ENCODE measurements at places on chromosomes 7 and 10.
A peak's percentile ranks its signal among the peaks of the same experiment; 100 is the strongest.

DNA sequence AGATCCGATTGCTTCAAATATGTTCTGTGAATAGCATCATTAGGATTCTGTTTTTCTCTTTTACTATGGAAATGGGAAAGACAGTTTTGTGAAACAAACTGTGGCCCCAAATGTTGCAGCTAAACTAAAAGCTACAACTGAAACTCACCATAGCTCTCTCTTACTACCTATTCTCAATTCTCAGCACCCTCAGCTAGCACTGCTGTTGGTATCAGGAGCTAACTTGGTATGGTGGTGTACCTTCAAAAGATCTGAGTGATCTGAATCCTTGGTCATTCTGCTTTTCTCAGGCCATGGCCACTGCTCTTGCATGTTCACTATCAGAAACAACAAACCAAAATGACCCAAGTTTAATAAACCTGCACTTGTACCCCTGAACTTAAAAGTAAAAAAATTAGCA is 1208.0 kb downstream of the SORCS1 start:
- DNase-seq = no peak

- DNase-seq = no peak
These were observed 49.0 kb upstream of the TNRC18 start for GRCh38 chr7:5472432-5473315.

- no peak for DNase-seq
These were observed 149.4 kb upstream of the NPS start for GRCh38 chr10:127399668-127400067.

DNA sequence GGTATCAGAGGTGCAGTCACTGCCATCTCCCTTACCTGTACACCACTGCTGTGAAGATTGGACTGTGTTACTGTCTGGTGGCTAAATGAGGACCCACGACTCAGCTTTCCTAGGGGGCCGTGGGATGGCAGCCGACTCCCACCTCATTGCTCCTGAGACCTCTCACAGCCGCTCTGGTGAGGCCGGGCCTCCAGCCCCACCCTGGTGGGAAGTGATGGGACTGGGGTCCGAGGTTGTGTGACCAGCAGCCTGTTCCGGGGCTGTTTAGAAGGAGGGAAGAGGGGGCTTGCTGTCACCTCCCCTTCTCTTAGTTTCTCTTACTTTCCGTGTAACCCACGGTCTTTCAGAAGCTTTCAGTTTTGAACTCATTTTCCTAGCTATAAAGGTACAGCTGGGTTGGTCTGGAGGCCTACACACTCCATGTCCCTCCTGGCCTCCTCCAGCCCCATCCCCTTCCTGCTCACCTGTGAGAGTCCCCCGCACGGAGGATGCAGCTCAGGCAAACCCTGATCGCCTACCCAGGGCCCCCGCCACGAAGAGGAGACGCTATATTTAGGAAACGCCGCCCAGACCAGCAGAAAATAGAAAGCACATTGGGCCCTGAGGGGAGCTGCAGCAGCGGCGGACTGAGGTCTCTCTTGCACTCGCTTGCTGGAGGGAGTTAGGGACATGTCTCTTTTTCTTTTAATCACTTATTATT is 4.6 kb downstream of the EMX2 start:
- DNase-seq = no peak

DNA sequence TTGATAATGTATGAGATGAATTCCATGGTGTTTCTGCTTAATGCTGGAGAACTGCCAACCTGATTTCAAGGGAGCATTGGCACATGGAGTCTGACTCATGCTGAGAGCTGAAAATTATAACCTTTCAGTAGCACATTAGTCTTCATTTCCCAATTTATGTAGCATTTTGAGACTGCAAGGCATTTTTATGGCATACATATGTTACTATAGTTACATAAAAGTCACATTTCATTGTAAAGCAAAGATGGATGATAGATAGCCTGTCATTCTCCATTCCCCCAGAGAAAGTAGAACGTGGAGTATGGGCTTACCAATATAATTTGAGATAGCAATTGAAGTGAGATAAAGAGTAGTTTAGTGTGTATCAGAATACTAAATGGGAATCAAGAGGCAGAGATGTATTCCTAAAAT is 103.1 kb downstream of the SLC16A9 start:
- no peak for DNase-seq

- DNase-seq = no peak
These were observed 1.8 kb downstream of the MMRN2 start for GRCh38 chr10:86955501-86956194.

DNA sequence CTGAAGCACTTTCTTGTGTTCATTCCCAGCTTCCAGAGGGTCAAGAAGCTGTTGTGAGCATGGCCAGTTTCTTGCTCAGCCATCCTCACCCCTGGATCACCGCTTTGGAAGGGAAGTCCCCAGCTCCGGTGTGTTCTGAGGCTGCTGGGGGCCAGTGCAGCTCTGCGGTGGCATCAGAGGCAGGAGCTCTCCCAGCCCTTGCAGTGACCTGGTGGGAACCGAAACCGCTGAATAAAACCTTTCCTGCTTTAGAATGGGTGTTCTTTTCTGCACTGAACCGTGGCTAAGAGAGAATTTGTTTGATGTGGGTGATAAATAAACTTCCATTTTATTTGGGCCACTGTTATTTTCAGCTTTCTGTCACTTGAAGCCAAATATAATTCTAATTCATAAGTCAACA is 450.9 kb upstream of the VSTM2A start:
- DNase-seq = no peak

DNA sequence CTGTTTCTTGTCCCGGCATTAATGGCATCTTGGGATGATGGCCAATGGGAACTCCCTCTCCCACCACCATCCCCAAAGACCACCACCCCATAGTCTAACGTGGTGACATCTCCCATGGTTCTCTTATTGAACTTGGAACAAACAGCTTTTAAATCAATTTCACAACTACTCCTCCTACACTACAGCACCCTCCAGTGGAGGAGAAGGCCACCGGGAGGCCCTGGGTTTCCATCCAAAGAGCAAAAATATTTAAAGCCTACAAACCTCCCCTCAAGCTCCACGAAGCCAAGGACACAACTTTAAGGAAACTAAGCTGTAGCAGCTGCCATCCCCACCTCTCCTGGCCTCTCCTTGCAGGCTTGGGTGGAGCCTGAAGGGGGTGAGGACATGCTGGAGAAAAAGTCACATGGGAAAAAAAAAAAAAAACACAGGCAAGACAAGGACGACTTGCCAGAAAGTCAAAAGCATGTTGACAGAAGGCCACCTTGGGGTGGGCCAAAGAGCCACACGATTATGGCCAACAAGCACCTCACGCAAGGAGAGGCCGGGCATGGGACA is 94.0 kb upstream of the LANCL2 start:
- no peak for DNase-seq

GRCh38 chr10:52566471-52567246 is 205.9 kb downstream of the MBL2 start:
- DNase-seq = no peak

GRCh38 chr10:131700032-131700431 is 200.8 kb upstream of the PPP2R2D start:
- no peak for DNase-seq

GRCh38 chr7:140540136-140540777 is 61.0 kb upstream of the MKRN1 start:
- no peak for DNase-seq

- no peak for DNase-seq
These were observed 72.2 kb downstream of the ZNF783 start for GRCh38 chr7:149334219-149334618.

DNA sequence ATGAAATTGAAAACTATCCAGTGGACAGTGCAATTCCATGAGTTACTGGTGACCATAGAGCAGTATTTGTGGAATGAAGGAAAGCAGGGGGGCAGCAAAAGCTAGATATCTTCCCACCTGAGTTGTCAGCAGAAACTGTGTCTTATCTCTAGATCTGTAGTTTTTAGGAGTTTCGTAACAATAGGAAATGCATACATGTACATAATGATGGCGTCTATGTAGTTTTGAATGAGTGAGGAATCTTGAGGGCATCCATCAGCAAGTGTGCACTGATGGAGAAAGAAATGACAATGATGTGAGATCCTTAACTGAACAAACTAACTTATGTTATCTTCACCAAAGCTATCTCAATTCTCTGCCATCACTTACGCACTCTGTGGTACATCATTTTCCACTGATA is 114.5 kb downstream of the LRRC4 start:
- no peak for DNase-seq

GRCh38 chr10:117350909-117351308 is 24.3 kb downstream of the PDZD8 start:
- DNase-seq = no peak

- no peak for DNase-seq
These were observed 27.8 kb downstream of the DDC start for GRCh38 chr7:50537417-50537816.

GRCh38 chr7:141956084-141956483 is 9.3 kb upstream of the CLEC5A start:
- DNase-seq = no peak

- no peak for DNase-seq
These were observed 36.0 kb upstream of the ABLIM1 start for GRCh38 chr10:114694062-114694461.

DNA sequence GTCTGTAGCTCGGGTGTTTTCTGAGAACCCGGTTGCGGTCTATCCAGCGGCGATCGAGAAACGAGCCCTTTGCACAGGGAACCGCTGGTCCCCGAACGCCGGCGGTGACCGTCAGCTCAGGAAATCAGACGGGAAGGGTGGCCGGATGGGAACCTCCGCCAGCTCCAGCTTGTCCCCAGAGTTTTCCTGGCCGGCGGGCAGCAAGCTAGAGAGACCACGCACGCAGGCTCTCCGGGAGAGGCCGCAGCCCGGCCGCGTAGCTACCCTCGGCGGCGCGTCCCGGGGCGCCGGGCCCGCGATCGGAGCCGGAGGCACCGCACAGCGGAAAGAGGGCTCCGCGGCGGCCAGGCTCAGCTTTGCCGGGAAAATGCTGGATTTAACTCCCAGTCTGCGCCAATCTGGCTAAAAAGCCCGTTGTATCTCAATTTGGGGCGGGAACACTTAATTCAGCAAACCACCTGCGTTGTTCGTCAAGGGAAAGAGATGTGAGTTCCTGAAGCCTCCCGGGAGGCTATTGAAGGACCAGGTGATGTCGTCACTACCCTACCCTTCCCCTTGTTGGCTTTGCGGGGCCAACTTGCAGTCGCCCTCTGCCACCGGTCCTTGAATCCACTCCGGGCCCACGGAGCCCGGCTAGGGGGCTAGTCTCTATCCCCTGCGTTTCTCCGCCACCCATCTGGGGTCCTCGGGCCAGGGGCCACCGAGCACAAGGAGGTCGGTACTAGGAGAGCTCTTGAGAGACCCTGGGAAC is 859 bp upstream of the CH25H start:
- DNase-seq = peak; percentile 35

DNA sequence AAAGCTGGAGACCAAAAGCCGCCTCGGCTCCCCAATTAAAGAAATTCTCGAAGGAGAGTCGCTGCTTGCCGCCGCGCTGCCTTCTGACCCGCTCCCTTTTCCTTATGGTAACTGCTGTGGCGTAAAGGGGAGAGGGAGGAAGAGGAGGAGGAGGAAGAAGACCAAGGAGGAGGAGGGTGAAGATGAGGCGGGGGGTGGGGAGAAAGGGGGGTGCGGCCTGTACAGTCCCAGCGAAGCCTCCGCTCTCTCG is 388 bp downstream of the CNOT4 start:
- no peak for DNase-seq

GRCh38 chr10:61642676-61643075 is 20.1 kb upstream of the CABCOCO1 start:
- DNase-seq = no peak

- DNase-seq = no peak
These were observed 220.5 kb downstream of the MLLT10 start for GRCh38 chr10:21754410-21755011.

GRCh38 chr7:81209059-81209458 is 290.2 kb upstream of the SEMA3C start:
- DNase-seq = no peak

DNA sequence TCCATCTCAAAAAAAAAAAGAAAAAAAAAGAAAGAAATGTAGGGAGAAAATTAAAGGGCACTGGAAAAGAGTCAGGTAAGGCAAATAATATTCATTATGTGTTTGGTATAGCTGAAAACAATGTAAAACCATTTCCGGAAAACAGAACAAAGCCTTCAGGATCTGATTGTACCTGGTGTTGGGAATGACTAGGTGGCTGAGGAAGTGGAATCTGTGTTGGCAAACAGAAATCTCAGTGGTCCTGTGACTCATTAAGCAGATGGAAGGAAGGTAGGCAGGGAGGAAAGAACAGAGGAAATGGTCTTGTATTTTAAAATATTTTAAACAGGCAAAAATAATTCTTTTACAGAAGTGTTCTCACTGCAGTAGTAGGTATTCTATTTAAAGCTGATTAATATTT is 55.7 kb upstream of the GATA3 start:
- DNase-seq = no peak

GRCh38 chr10:60142736-60143135 is 236.4 kb upstream of the CCDC6 start:
- no peak for DNase-seq

DNA sequence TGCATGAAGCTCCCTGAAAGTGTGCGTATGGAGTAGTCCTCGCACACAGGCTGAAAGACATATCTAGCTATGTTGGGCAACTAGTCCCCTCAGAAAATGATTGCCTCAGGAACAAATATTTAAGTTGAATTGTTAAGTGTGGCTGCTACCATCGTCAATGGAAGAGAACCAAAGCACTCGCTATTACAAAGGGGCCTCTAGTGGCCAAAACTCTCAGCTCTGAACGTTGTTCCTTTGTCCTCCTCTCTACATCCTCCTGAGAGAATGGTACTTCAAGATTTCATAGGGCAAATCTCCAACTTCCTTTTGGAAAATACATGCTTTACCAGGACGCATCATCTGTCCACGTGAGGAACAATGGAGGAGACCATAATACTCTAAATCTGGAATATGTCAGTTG is 209.9 kb downstream of the NRG3 start:
- no peak for DNase-seq

GRCh38 chr10:76160446-76161300 is 729.2 kb downstream of the LRMDA start:
- DNase-seq = no peak

DNA sequence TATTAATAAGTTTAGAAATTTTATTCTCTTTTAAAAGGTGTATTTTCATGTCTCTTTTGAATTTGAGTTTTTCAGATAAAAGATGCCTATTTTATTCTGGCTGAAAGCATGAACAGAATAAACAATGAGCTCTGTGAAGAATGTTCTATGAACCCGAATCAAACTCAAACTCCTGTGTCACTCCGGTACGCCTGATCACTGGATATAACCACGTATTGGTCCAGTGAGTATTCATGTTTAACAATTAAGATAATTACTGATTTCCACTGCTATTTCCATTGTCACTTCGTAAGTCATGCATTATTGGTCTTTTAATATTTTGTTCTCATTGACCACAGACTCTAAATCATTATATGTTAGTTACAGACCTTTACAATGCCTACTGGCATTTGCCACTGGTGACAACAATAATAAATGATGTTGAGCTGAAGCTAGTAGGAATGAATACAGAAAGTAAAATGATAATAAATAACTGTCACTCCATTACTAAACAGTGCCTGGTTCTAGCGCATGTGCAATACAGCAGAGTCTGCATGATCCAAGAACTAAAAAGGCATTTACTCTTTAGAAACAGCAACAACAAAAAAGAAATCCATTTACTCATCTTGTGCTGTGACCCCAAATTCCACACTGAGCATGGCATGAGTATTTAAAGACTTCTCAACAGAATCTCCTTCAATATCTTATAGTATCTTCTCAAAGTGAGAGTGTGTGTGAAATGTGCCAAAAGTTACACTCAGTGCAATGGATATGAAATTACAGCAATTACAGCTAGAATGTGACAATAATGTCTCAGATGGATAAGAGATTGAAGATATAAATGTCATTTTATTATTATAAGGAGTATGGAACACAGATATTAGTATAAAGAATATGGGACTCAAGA is 827.0 kb upstream of the LRRTM3 start:
- DNase-seq = no peak

All from stimulated activated CD4-positive, alpha-beta T cell treated with anti-CD3 and anti-CD28 coated beads, Interleukin-15, amount 100 ng/mL, for 24 hours (primary cell).